ENCODE measurements at places on chromosomes 13 and 19. TPM values are rescaled to one million over a fixed set of nuclear protein-coding genes. Genes with fewer than 3 reads are reported as not detected.
A peak's percentile ranks its signal among the peaks of the same experiment; 100 is the strongest.

DNA sequence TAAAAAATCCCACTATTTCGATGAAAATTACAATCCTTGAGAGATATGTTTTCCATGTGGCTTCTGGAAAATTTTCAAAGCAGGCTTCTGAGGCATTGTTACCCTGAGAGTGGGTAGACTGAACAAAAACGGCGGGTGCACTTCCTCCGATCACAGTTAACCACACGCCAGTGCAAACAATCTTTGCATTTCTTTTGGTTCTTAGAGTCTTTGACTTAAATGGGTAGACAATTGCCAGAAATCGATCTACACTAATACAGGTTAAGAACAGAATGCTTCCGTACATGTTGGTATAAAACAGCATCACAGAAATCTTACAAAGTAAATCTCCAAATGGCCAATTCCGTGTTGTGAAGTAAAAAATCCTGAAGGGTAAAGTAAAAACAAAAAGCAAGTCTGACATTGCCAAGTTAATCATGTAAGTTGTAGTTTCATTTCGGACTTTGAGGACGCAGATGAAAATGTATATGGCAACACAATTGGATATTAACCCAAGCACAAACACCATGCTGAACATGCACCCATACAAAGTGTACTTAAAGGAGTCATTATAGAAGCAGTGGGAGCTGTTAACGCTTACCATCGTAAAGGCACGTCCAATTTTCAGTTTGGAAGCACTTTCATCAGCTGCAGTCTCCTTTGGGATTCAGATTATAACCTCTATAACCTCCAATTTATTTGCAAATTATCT, 927 bp downstream of the LPAR6 start:
- DNase-seq = no peak

DNA sequence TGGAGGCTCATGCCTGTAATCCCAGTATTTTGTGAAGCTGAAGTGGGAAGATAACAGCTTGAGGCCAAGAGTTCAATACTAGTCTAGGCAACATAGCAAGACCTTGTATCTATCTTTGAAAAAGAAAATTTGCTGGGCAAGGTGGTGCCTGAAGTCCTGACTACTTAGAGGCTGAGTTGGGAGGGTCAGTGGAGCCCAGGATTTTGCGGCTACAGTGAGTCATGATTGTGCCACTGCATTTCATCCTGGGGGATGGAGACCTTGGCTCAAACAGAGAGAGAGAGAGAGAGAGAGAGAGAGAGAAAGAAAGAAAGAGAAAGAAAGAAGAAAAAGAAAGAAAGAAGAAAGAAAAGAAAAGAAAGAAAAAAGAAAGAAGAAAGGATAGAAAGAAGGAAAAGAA, 1872.3 kb upstream of the PCDH20 start:
- DNase-seq = peak; percentile 56

Gene DLL3
- 0.86 TPM for total RNA-seq

DNA sequence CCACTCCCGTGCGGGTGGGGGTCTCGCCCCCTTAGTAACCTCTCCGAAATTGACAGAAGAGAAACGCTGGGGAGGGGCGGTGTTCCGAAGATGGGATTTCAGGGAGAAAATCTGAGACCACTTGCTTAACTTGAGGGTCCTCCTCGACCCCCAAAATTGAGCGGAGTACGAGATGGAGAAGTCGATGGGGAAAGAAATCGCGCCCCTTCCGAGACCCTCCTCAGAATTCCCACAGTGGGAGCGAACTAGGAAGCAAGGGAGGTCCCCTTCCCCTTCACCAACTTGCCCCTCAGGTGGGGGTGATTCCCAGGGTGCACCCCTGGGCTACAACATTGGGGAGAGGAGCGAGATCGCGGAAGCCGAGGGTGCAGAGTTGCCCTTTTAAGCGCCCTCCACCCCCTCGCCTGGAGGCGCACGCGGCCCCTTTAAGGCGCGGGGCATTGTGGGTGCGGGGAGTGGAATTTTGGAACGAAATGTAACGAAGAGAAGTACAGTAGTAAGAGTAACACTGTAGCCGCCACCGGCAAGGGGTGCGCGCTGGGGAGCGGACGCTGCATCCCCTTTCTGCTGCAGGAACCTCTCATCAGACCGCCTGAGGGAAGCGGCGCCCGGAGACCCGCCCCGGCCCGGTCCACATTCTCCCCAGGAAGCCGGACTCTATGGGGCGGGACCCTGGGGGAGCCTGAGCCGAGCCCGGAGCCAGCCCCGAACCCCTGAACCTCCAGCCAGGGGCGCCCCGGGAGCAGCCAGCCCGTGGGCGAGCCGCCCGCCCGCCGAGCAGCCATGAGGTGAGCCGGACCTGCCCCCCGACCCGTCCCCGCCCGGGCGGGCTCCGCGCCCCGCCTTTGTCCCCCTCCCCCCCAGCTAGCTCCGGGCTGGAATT, at the start of gene VASP:
TSS of gene VASP (plus strand) at position 491 of the 883 bp plus-strand sequence. CDS start at position 784, 293 bp downstream.
- DNase-seq = peak; percentile 91

- no peak for DNase-seq
Measured at GRCh38 chr13:108470921-108471320, 158.5 kb upstream of the MYO16 start.

Gene DLEU7
- total RNA-seq = 0.17 TPM

DNA sequence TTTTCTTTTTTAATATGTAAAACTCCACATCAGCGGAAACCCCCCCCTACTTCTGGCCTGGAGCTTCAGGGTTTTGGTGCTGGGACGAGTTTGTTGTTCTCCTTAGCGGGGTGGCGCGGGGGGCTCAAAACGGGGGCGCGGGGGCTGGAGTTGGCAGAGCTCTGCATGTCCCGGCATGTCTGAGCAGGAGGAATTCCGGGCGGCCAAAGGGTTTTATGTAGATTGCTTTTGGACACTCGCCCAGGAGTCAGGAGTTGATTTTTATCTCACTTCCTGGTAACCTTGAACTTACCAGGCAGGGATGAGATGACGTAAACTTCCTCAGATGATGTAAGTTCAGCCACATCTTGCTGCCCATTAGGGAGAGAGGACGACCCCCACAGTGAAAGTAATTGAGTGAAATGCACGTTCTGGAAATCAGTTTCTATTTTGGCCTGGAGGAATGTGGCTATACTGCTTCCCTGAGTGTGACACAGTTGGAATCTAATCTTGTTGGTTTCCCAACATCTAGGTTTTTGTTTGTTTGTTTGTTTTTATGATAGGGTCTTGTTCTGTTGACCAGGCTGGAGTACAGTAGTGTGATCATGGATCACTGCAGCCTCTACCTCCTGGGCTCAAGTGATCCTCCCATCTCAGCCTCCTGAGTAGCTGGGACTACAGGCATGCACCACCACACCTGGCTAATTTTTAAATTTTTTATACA, 21.0 kb upstream of the GDF15 start:
- peak; percentile 99 for DNase-seq

DNA sequence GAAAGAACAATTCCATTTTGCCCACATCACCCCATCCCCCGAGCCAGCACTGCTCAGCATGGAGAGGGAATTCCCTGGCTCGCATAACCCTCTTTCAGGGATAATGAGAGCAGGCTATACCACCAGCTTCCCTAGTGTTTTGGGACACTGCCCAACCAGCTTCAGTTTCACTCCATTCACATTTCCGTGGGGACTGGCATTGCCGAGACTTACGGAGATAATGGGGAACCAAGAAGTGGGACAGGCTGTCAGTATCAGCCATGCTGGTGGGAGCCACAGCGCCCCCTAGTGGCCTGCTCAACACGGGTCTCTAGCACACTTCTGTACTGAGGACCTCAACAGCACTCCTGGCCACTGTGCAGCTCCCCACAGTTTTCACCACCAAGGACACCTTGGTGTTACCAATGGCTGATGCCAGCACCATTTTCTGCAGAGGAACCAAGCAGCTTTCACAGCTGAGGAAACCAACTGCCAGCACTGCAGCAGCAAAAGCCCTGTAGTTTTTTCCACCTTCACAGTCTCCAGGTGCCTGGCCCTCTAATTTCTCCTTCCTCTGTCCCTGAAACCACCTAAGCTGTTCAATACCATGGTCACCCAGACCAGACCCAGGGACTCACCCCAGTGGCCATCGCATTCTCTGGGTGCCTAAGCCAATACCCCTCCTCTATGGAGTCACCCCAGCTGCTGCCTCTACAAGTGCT, 23.7 kb downstream of the SLC6A16 start:
- DNase-seq = peak; percentile 57

Gene DACH1
- total RNA-seq = not detected

Gene SMG9
- 24.0 TPM for total RNA-seq

- no peak for DNase-seq
Measured at GRCh38 chr19:51066393-51067186, 1.7 kb upstream of the KLK13 start.

DNA sequence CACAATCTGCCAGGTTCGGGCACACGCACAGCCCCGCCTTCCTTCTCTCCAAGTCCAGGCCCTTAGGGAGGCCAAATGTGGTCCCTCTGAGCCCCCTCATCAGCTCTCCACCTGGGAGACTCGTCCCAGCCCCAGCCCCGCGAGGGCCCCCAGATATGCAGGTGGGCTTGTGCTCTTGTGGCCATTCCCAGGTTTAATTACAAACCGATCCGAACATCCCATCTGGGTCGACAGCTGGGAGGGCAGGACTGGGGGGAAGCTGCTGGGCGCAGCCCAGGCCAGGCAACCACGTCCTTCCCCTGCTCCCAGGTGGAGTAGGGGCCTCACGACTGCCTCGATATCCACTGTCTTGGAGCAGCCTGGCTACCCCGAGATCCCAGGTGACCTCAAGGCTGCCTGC, 7.5 kb upstream of the C2CD4C start:
- no peak for DNase-seq

Gene PSG6
- total RNA-seq = 0.89 TPM

DNA sequence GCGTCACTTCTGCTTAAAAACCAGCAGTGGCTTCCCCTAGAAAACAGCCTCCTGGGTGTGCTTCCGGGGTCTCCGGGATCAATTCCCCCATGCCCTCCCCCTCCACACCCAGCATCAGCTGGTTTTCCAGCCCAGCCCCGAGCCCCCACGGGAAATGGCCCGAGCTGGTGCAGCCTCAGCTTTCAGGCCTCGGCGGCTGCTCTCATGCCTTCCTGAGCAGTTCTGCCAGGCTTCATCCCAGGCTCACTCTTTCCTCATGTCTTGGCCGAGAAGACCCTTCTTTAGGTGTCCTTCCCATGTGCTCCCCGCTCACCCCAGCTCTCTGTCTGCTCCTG, 103.1 kb upstream of the RNF113B start:
- no peak for DNase-seq

GRCh38 chr19:4541114-4541805, 1.4 kb upstream of the LRG1 start:
- no peak for DNase-seq

- peak; percentile 90 for DNase-seq
Measured at GRCh38 chr19:55632463-55632834, 8.1 kb upstream of the ZNF784 start.

Gene SHANK1
- 0.15 TPM for total RNA-seq

Gene ICAM4
- not detected for total RNA-seq

DNA sequence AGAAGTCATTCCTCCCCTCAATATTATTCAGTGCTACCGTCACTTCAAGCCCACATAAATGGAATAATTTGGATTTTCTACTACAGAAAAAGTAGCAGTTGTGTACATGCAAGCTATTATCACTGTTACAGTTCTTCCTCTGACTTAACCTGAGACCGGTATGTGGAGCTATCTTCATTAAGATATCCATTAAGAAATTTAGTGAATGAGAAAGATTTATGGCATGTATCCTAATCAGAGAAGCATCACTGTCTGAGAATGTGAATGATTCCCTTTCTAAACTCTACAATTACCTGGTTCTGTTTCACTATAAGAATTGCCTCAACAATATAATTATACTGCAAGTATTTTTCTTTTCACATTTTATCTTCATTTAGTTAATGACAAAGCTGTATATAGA, 278.7 kb downstream of the KLF5 start:
- no peak for DNase-seq

Gene NPHS1
- not detected for total RNA-seq

DNA sequence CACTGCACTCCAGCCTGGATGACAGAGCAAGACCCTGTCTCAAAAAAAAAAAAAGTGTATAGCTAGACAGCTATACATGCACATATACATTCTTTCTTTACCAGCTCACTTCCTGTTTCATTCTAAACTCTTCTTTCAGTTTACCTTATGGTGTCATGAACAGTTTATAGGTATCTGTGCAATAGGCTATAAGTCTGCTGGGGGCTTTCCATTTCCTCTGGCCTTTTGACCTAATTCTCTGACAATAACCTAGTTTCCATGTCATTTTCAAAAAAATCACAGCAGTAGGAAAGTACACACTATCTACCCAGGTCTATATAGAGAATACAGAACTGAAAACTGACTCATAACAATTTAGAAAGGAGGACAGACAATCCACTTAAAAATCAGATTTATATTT, 24.4 kb upstream of the URAD start:
- DNase-seq = no peak

DNA sequence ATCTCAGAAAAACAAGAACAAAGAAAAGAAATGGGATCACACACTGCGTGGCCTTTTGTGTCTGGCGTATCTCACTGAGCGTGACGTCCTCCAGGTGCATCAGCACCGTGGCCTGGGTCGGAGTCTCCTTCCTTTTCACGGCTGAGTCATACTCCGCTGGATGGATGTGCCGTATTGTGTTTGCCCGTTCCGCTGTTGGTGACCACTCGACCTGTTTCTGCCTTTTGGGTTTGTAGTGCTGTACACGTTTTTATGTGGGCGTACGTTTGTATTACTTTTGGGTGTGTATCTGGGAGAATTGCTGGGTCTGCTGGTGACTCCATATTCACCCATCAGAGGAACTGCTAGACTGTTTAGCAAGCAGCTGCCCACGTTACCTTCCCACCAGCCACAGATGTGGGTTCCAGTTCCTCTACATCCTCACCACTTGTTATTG, 11.4 kb downstream of the ARID3A start:
- DNase-seq = no peak

Gene NKPD1
- total RNA-seq = not detected

DNA sequence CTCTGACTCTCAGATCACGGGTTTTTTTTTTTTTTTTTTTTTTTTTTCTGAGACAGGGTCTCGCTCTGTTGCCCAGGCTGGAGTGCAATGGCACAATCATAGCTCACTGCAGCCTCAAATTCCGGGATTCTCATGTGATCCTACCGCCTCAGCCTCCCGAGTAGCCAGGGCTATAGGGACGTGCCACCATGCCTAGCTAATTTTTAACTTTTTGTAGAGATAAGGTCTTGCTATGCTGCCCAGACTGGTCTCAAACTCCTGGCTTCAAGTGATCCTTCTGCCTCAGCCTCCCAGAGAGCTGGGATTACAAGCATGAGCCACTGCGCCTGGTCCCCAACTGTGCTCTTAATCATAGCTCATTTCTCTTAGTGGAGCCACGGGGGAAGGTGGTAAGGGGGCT, 4.6 kb upstream of the GRAMD1A start:
- DNase-seq = no peak

- DNase-seq = peak; percentile 50
Measured at GRCh38 chr19:5447700-5448311, 7.4 kb upstream of the ZNRF4 start.

Gene LGALS4
- not detected for total RNA-seq
